NCI-H1092 treated with DMSO at 0.1 percent for 48 hours (cell line): ENCODE measurements at places on chromosomes 3 and 15.

GRCh38 chr3:141796889-141797781 lies 33.9 kb downstream of the GRK7 start:
- peak; percentile 33 for DNase-seq

DNA sequence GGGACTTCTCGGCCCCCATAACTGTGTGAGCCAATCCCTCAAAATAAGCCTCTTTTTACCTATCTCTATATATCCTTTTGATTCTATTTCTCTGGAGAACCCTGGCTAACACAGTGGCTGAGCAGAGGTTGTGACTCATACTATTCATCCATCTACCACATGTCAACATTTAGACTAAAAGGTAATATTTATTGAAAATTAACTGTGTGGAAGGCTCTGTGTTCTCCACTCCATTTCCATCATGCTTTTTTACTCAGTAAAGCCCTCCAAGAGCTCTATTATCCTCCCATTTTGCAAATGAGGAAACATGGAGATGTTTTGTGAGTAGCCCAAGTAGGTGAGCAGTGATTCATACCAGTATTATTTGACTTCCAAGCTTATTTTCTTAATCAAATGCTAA lies 217.9 kb upstream of the DCBLD2 start:
- no peak for DNase-seq

DNA sequence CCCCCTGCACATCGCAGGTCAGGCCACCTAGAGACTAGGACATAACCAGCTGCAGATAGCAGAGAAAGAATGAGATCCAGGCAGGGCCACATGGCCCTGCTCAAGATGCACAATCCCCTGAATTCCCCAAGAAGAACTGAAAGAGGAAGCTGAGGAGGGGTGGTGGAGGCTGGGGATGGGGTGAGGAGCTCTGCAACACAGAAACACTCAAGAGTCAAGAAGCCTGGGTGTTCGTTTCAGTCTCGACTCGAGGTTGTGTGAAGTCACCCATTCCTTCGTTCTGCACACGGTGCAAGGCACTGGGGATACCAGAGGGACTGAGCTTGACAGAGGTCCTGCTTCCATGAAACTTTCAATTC lies 62.0 kb downstream of the TLE3 start:
- DNase-seq: no peak

DNA sequence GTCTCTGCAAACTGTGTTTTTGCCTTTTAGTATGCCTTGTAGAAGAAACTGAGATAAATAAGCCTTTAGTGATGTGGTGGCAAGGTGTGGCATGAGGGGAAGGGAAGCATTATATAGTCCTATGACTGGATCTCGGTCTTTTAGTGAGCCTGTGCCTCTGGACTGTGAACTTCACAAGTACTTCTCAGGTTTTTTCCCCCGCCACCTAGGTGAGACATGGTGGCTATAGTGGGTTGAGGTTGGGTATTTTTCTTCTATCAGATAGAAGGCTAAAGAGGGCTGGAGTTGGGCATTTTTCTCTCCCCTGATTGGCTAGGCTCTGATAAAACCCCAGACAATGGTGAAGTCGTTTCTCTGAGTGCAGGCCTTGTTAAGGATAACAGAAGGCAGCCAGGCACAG lies 38.7 kb upstream of the ZFAND6 start:
- DNase-seq: no peak

- DNase-seq: no peak
These were observed 17.3 kb downstream of the KPNA1 start for GRCh38 chr3:122497425-122497824.

DNA sequence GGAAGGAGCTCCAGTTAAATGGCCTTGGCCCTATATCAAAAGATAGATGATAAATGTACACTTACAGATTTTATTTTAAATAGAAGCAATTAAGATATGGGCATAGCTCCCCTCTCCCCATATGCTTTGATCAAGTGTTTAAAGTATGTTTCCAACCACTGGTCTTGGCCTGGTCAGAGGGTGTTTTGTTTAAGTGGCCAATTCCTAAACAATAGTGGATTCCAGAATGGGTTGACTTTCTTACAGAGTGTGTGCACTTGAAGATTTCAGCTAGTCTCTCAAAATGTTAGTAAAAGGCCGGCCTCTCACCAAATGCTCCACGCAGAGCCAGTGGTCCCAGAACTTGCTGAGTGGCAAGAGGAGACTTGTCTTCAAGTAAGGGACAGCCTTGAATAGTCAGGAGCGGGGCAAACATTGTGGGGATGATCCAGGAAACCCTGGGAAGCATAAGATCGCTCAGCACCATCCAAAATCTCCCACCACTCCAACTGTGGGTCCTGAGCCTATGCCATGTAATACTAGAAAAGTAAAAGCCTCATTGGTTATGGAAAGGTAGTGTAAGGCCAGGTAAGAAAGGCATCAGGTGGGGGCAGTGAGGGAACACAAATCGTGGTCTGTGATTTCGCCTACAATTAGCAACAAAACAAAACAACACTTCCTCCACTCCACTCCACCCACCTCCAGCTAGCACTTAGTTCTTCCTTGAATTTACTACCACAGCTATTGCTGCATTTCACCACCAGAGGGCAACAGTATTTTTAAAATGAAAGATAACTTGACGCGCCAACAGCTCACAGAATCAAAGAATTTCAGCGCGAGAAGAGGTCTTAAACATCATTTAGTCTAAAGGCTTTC lies 4.8 kb downstream of the RARRES1 start:
- DNase-seq: peak; percentile 59

GRCh38 chr3:80769683-80770082 lies 991.8 kb downstream of the GBE1 start:
- DNase-seq: no peak
